ENCODE measurements at places on chromosomes 4 and X.

DNA sequence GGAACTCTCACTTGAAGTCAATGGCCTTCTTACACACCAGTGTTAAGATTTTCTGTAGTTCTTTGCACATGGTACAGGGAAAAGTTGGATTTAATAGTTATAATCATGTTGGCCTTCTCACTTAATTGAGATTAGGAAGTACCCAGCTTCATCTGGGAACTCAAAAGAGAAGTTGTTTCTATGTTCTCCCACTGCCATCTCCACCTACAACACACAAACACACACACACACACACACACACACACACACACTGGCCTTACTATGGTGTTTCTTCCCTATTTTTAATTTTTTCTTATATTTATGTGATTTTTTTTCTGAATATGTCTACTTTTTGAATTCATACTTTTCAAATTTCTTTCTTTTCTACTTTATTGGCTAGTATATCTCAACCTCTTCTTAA, 10.0 kb upstream of the CHIC2 start:
- DNase-seq, result no peak

- no peak for DNase-seq
These were observed 48.3 kb downstream of the AMELX start for GRCh38 chrX:11341274-11342201.

DNA sequence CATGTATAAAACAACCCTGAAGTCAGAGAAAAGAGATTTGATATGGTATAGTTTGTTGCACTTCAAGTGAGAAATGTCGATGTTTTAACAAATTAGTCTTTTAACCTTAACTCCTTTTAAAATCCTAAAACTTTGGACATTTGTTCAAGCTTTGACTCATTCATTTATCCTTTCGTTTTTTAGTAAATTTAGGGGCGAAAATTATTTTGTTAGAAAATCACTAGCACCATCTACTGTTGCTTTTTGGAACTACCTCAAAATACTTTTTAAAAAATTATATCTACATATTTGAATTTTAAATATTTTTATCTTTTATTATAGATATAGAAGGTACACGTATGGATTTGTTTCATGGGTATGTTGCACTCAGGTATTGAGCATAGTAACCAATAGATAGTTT, 165.1 kb upstream of the POF1B start:
- DNase-seq, result no peak

DNA sequence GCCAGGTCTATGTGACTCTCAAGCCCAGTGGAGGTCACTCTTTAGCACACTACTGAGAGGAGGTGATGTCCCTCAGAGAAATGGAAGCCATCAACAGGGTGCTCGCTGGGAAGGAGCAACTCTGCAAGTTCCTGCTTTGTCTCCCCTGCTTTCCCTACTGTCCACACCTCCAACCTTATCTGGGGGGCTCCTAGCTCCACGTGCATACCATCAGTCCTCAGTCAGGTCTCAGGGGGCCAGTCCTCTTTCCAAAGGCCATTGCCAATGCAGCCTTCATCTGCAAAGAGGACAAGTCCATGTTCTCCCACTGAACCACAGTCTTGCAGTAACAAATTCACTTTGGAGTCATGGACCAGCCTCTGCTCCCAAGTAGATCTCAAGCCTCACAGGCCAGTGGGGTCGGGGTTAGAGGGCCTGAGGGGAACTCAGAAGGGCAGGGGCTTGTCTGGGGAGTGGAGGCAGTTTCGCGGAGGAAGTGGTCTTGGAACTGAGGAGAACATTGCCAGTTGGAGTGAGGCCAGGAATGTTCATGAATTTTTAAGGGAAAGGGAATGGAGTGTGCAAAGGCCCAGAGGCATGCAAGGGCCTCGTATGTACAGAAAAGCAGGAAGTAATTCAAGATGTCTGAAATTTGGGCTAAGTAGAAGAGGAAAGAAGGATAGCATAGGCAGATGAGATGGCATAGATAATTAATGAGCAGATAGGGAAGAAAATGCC, 8.9 kb downstream of the RTL5 start:
- DNase-seq, result no peak

DNA sequence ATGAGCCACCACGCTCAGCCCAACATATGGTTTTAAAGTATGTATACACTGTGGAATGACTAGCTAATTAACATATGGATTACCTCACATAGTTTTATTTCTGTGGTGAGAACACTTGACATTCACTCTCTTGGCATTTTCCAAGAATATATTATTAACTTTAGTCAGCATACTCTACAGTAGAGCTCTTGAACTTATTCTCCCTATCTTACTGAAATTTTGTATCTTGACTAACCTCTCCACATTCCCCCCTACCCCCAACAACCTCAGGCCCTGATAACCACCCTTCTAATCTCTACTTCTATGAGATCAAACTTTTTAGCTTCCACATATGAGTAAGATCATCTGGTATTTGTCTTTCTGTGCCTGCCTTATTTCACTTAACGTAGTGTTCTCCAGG, 38.6 kb upstream of the AGA start:
- no peak for DNase-seq

DNA sequence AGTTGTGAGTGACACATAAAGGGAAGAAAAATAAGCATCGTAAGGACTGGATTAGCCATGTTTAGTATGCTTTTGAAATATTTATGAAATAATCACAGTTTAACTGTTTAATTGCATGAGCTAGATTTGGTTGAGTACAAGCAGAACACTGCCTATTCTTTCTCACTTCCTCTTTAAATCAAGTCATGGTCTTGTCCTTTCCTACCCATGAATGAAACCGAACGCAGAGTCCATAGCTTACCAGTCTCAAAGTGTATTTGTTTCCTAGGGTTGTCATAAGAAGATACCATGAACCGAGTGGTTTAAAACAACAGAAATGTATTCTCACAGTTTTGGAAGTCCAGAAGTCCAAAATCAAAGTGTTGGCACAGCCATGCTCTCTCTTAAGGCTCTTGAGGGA, 684.0 kb upstream of the MAGEB2 start:
- no peak for DNase-seq

DNA sequence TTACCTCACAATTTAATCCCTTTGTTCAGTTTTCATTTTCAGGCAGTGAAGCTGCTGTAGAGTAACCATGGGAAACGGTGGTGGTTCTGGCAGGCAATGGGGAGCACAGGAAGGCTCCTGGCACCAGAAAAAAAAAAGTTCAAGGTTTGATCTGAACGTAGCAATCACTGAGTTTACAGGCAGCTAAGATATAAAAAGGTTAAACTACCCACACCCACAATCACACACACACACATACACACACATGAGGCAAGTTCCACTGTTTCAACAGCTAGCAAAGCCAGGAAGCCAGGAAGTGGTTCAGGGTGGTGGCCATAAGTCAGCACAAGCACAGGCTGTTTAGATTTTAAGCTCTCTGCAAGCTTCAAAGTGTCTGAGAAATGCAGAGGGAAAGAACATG, at the start of gene SULT1B1:
Gene SULT1B1 (minus strand): TSS at position 166 of the 400 bp plus-strand sequence. CDS start 5,403 bp downstream, outside the sequence.
- DNase-seq, result no peak

- no peak for DNase-seq
These were observed 86.4 kb downstream of the LDB2 start for GRCh38 chr4:16812041-16812440.

- no peak for DNase-seq
These were observed 145.5 kb downstream of the ANXA5 start for GRCh38 chr4:121551271-121551670.

DNA sequence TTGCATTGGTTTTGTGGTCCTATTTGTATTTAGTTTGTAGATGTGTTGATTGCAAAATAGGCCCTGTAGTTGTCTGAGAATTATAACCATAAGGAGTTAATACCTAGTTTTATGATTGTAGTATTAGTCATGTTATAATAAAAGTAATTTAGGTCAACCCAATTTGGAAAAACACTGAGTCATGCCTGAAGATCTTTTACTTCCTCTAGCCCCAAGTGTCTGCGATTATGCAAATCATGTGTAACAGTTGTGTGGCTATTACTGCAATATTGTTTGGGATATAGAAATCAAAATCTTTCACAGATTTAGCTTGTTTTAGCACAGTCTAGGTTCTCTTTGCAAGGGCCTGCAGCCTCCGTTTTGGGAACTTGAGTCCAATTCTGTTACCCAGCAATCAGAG, 12.6 kb downstream of the SRD5A3 start:
- no peak for DNase-seq

DNA sequence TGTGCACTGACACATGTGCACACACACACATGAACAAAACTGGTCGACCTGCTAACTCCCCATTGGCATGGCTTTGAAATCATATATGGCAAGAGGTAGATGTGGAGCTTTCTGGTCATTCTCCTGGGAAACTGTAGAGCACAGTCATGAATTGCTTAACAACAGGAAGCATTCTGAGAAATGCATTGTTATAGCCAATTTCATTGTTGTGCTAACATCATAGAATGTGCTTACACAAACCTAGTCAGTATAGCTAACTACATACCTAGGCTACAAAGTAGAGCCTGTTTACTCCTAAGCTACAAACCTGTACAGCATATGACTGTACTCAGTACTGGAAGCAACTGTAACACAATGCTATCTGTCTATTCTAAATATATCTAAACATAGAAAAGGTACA, 134.2 kb upstream of the SH3RF1 start:
- no peak for DNase-seq

GRCh38 chrX:113726898-113727297, 857.0 kb upstream of the HTR2C start:
- DNase-seq, result no peak

DNA sequence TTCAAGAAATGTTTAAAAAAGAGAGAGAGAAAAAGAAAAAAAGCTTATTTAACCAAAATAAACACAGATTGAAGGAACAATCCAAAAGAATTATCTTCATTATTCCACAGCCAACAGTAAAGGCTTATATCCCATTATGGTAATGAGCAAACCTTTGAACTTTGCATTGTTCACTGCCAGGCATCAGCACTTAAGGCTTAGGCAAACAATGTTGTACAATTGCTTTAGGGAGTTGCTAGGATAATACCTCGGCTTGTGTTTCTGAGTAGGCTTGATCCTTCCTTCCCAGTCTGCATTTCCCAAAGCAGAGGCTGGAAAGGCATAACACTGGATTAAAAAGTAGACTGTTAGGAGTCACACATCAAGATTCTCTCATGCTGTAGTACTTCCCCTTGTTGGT, 352.7 kb upstream of the IGFBP7 start:
- DNase-seq, result no peak

GRCh38 chr4:84965553-84966381, 723 bp downstream of the WDFY3 start:
- DNase-seq, result no peak

GRCh38 chr4:143343276-143343831, 6.7 kb downstream of the GAB1 start:
- DNase-seq, result no peak

- no peak for DNase-seq
These were observed 292.6 kb upstream of the KLF3 start for GRCh38 chr4:38371391-38371851.

GRCh38 chr4:140213116-140213515, 59.1 kb upstream of the MAML3 start:
- DNase-seq, result no peak

DNA sequence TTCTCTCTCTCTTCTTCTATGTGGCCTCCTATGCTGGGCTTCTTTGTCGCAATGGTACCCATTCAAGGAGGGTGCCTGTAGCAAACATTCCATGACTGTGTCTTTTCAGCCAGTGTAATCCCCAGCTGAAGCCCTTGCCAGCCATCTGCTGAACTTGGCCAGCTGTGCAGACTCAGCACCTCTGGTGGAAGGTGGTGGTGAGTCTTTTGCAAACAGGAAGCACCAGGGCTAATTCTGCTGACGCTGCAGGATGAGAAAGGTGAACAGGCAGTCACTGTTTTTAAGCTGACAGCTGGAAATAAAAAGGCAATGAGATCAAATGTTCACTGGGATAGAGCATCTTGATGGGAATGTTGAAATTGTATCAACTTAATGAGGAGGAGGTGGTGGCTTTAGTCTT, 298.7 kb upstream of the CLNK start:
- DNase-seq, result peak; percentile 8

GRCh38 chr4:57125996-57126395, 15.8 kb upstream of the IGFBP7 start:
- DNase-seq, result no peak

- DNase-seq, result peak; percentile 20
These were observed 30.0 kb downstream of the BBS12 start for GRCh38 chr4:122762520-122762919.

DNA sequence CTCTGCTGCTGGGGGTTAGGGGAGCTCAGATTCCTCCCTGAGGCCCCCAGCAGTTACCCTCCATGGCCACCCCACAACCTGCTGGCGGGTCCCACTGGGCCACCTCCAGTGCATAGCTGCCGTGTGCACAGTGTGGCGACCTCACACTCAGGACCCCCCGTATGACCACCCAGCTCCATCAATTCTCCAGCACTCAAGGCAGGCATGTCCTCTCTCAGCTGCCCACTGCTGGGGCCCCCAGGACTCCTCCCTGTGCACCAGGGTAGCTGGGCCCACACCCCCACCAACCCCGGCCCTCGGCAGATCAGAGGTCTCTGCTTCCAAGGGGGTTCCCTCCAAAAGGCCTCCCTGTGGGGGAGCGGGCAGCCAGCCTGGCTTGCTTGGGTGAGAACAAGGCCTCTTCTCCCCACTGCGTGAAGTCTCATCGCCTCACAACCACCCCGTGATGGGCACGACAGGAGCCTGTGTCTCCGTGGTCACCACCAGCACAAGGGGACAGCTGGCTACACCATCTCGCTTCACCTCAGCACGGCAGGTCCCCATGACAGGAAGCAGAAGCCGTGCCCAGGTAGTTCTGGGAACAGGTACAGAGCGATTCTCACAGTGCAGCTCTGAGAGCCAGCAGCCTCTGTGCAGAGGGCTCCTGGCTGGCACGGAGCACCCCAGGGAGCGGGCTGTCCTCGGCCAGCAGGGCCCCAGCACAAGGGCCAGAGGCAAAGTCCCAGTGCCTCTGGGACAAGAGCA, 4.6 kb upstream of the HAUS3 start:
- no peak for DNase-seq

- DNase-seq, result no peak
These were observed at the start of gene SLC38A5 for GRCh38 chrX:48470110-48470832. Gene SLC38A5 (minus strand): TSS chrX:48470260. CDS start chrX:48467924, 2,336 bp downstream.

GRCh38 chr4:17630228-17630627, 15.8 kb downstream of the MED28 start:
- DNase-seq, result no peak

GRCh38 chr4:156959298-156959702, 12.3 kb downstream of the PDGFC start:
- no peak for DNase-seq

- DNase-seq, result no peak
These were observed 82.6 kb upstream of the TMEM164 start for GRCh38 chrX:109920325-109920724.

DNA sequence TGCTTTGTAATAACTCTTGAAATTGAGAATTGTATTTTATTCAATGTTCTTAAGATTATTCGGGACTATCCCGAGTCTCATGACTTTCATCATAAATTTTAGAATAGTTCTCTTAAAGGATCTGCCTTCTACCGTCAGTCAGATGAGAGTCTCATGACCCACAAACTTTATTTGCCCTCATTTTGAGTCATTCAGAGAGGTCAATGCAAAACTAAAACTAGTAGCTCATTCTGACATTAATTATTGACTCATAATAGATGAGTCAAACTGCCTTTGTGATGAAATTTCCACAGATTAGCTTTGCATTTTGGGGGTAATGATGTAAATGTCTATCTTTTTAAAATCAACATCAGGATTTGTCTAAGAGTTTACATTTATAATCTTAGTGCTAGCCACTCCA, 1527.3 kb downstream of the TECRL start:
- DNase-seq, result no peak
